Glutamatergic neuron (in vitro differentiated cells): ENCODE measurements at places on chromosomes 5 and 9.
A peak's percentile ranks its signal among the peaks of the same experiment; 100 is the strongest.

GRCh38 chr5:169344629-169345028 lies 43.7 kb upstream of the SLIT3 start:
- DNase-seq = no peak

DNA sequence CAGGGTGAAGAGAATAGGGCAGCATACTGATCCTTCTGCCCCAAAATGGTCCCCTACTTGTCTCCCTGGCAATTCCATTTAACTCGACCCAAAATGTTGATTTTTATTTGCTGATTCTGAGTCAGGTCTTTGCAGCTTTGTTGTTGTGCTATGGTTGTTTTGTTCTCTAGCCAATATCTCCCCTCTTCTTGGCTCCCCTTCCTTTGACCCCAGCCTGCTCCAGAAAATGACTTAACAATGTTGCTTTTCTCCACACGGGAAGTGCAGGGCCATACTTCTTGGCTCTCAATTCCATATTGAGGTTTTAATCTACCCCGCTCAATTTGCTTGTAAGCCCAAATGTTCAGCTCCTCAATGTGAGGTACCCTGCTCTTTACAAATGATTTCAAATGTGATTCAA lies 330.0 kb downstream of the RASEF start:
- no peak for DNase-seq

- DNase-seq = no peak
These were observed 1019.0 kb downstream of the NR2F1-AS1 start for GRCh38 chr5:92562065-92562464.

- DNase-seq = no peak
These were observed 568.0 kb upstream of the KLF4 start for GRCh38 chr9:108057421-108058134.

- DNase-seq = no peak
These were observed 277.7 kb downstream of the TMEM167A start for GRCh38 chr5:82799361-82800077.

- DNase-seq = no peak
These were observed 2.3 kb upstream of the SPATA6L start for GRCh38 chr9:4668604-4669003.

- DNase-seq = no peak
These were observed 213.3 kb downstream of the PCSK1 start for GRCh38 chr5:96219580-96220281.

GRCh38 chr9:136784249-136784996 lies 6.7 kb upstream of the TMEM141 start:
- DNase-seq = no peak

DNA sequence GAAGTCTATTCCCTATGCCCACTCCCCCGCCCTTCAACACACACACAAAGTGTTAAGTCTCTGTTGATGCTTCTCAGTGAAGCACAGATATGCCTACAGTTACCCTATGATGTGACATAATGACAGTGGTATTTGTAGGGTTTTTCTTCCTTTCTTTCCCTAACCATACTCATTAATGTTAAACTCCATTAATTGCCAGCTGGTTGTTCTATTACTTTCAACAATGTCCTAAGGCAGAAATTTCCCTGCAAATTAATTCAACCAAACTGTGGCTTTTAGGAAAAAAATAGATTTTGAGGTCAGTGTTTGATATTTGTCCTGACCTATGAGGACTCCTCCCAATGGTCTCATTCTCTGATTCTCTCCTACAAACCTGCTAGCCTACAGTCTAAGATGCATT lies 38.2 kb upstream of the SLCO6A1 start:
- DNase-seq = no peak

DNA sequence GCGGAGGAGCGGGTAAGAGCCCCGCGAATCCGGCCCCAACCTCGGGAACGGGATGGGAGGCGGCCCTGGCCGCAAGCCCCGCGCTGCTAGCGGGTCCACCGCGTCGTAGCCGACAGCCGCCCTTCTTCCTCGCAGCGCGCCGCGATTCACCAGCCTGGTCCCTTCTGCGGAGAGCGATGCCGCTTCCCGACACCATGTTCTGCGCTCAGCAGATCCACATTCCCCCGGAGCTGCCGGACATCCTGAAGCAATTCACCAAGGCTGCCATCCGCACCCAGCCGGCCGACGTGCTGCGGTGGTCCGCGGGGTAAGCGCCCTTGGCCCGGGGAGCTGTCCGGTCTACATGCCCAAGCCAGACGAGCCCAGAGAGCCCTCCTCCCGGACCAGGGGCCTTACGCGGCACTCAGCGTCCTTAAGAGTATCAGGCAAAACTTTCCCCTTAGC lies 335 bp downstream of the ROPN1L start:
- DNase-seq = no peak

GRCh38 chr5:72167257-72167656 lies 60.0 kb downstream of the MAP1B start:
- DNase-seq = no peak

DNA sequence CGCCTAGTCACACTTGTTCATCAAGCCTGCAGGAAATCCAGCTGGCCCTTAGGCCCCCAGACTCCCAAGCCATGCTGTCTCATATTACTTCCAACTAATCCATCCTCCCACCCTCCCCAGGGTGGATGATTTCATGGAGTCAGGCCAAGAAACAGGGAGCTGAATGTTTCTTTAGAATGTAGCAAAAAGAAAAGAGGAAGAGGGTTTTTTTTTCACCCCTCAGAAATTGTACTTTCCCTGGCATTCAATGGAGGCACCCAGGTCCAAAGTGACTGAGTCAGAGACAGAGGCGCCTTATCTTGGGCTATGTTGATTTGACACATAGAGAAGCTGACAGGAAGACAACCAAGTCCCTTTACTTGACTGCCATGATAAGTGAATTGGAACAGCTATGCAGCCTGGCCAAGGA lies 260.2 kb upstream of the NR4A3 start:
- no peak for DNase-seq

DNA sequence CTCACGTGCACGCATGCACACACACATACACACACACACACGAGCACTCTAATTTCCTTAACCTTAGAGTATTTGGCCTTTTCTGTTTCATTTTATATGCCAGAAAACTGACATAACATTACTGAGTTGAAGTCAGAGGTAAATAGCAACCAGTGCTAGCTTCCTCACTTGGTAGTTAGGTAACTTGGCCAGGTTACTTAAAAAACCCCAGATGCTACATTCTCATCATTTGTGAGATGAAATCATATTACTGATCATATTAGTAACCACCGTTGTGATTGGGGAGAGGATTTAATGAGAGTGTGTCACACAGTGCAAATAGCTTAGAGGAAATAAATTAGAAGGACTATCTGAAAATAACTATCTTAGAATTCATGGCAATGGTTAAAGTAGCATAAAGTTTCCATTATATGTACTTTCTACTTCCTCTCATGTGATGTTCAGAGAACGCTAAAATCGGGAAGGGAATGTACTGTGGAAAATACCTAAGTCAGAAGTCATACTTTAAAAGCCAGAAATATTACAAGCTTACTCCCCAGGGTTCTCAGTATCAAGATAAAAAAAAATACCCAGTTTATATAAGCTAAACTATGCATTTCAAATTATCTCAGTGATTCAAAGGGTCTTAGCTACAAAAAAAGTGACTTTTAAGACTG lies 120.5 kb downstream of the TUSC1 start:
- no peak for DNase-seq

- DNase-seq = no peak
These were observed 39.1 kb downstream of the FGD3 start for GRCh38 chr9:92986176-92987119.

DNA sequence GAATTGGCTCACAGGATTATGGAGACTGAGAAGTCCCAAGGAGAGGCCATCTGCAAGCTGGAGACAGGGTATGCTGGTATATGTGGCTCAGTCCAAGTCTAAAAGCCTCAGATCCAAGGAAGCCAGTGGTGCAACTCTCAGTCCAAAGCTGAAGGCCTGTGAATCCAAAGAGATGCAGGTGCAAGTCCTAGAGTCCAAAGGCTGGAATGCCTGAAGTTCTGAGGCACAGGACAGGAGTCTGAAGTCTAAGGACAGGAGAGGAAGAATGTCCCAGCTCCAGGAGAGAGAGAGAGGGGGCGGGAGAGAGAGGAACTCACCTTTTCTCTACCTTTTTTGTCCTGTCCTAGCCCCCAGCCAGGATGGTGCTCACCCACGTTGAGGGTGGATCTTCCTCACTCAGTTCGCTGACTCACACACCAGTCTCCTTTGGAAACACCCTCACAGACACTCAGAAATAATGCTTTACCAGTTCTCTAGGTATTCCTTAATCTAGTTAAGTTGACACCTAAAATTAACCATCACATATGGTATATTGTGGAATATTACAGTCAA lies 49.6 kb downstream of the KCNN2 start:
- DNase-seq = no peak

- no peak for DNase-seq
These were observed 1.4 kb upstream of the LARP1 start for GRCh38 chr5:154753792-154754191.

DNA sequence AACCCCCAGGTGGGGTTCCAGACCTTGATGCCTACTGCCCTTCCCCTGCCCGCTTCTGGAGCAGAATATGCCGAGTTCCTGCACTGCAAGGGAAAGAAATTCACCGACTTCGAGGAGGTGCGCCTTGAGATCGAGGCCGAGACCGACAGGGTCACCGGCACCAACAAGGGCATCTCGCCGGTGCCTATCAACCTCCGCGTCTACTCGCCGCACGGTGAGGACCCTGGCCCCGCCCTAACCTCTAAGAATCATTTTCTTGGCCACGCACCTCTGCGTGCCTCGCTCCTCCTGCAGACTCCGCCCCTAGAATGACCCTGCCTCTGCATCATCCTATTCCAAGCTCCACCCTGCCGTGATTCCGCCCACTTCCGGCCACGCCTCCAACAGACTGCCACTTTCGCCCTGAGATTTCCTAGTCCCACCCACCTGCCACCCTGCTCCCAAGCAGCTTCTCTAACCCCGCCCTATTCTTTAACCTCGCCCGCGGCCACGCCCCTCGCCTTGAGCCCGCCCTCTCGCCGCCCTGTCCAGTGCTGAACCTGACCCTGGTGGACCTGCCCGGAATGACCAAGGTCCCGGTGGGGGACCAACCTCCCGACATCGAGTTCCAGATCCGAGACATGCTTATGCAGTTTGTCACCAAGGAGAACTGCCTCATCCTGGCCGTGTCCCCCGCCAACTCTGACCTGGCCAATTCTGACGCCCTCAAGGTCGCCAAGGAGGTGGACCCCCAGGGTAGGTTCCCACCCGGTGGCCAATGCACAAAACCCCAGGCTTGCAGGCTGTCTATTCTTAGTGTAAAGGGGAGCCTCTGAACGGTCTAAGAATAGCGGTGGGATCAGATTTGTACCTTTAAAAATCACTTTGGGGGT lies 15.6 kb downstream of the DNM1 start:
- DNase-seq = peak; percentile 92
